AG09319 (cell line): ENCODE measurements at places on chromosomes 12 and 14.

- no peak for DNase-seq
Measured at GRCh38 chr12:57016348-57016747, at the start of gene TAC3. Gene TAC3 (minus strand): TSS chr12:57016529. CDS start chr12:57015797, 732 bp downstream.

DNA sequence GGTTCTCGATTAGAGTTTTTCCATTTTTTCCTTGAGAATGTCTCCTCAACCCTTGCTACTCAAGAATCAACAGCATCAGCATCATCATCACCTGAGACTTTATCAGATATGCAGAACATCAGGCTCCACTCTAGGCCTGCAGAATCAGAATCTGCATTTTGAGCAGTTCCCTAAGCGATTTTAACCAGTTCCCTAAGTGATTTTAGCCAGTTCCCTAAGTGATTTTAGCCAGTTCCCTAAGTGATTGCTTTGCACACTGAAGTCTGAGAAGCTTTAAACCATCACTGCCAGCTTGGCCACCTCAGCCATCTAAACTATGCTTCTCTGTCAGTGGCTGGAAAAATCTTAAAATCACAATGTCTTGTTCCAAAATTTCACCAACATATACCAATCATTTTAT lies 29.4 kb upstream of the SLC38A1 start:
- no peak for DNase-seq

GRCh38 chr12:131903270-131904255 lies 9.1 kb downstream of the ULK1 start:
- DNase-seq, result no peak

DNA sequence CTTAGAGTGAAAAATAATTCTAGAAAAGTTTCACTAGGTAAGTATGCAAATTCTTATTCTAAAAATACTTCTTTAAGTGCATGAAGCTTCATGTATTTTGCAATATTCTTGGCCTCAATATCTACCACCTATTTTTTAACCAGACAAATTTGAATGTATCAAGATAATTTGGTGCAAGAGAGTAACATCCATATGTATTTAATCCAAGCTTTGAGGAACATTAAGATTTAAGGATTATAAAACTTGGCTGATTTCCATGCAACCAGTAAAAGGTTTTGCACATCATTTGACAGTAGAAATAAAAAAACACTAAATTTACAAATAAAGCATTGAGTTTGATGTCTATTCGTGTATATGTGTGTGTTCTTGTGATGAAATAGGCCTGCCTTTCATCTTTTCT lies 7.7 kb downstream of the LUM start:
- DNase-seq, result no peak

- no peak for DNase-seq
Measured at GRCh38 chr12:26402648-26403047, 207.3 kb downstream of the SSPN start.

DNA sequence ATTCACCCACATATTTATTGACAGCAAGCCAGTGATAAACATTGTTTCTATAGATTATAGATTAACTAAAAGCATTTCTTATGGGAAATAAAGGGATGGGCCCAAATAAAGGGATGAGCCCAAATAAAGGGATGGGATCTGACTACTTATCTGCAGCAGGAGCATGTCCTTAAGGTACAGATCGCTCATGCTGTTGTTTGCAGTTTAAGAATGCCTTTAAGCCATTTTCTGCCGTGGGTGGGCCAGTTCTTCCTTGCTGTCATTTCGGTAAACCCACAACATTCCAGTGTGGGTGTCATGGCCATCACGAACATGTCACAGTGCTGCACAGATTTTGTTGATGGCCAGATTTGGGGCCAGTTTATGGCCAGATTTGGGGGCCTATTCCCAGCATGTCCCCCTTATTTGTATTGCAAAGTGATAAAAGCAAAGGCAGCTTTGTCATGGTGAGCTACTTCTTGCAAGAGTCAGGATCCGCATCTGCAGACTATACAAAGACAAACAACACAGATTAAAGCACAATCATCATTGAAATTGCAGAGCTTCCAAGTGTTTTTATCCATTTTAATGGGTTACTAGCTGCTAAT lies 700.7 kb downstream of the LRFN5 start:
- DNase-seq, result no peak

GRCh38 chr14:93893661-93894261 lies 33.4 kb upstream of the FAM181A start:
- DNase-seq, result no peak
